ENCODE measurements at places on chromosomes 6 and 20.

DNA sequence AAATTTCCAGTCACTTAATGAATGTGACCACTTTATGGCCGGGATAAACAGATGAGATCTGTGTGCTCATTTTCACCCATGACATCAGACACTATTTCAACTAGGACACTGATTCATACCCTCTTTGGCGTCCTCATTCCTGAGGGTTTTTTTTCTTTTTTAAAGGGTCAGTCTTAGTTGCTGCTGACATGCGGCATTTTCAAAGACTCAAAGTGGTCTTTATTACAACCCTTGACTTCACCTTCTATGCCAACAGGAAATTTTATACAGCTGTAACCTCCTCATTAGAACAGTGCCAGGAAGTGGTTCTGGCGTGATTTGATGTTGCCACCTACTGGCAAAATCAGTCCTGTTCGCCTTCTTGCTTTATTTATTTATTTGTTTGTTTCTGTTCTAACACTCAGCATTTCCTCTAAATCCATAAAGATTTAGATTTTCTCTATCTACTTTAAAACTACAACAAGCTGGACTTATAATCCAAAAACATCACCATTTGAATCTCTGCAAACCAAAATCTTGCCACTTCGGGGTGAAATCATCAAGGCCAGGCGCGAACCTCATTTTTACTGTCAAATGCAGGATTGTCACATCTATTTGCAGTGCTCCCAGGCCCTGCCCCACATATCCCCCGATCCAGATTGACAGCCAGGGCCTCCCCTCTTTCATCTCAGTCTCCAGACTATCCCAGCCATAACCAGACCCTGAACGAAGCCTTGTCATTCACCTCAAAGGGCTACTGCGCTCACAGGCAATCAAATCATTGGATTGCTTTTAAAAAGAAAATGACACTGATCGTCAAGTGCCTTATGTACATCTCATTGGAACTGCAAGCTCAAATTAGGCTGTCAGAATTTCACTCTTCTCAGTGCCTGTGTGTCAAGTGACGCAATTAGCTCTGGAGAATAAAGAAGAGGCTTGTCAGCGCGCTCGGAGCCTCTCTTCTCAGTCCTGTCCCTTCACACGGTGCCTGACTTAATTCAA, 77.5 kb downstream of the C6orf118 start:
- DNase-seq: no peak

- no peak for DNase-seq
These were observed 575.2 kb upstream of the SYNCRIP start for GRCh38 chr6:86217906-86218305.

- no peak for DNase-seq
These were observed 320.0 kb upstream of the FLRT3 start for GRCh38 chr20:14657266-14658005.

DNA sequence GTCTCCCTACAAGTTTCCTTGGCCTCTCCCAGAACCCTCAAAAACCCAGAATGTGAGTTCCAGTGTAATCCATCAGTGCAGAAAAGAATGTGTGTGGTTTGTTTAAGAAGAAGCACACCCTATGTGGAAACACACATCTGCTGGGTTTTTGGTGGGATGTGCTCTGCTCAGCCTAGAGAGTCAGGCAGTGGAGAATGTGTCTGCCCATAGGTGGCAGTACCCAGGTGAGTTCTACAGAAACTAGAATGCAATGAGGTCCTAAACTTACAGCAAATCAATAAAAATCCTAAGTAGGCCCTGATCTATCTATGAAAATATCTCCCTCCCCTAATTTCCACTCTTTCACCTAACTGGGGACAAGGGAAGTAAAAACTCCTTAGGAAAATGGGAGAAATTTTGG, 437.3 kb downstream of the DHX35 start:
- no peak for DNase-seq

- no peak for DNase-seq
These were observed 15.9 kb downstream of the UNC5CL start for GRCh38 chr6:41023114-41023513.

DNA sequence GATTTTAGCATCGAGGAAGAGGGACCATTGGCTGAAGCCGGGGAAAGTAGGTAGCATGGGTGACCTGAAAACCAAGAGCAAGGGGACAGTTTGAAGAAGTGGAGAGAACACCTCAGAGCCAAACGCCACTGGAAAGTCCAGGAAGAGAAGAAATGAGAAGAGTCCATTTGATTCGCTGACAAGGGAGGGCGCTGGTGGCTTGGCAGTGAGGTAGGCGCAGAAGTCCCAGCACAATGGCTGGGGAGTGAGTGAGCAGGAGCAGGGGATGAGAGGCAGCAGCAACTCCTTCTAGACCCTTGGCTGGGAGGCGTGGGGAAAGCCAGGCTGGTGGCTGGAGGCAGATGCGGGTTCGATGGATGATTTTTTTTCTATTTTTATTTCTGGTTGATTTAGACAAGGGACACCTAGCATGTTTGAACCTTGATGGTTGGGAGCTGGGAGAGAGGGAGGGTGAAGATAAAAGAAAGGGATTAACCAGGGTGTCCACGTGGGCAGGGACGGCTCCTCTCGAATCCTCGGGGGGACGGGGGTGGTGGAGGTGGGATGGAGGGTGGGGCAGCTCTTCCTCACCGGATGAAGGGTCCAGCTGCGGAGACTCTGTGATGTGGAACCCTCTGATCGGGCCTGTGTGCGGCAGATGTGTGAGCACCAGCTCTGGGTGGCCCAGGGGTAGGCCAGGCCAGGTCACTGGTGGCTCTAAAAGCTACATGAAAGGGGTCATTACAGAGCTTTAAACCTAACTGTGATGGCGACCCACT, 164.2 kb downstream of the NFATC2 start:
- DNase-seq: no peak

- no peak for DNase-seq
These were observed 31.8 kb downstream of the SAMD3 start for GRCh38 chr6:130190701-130191690.

DNA sequence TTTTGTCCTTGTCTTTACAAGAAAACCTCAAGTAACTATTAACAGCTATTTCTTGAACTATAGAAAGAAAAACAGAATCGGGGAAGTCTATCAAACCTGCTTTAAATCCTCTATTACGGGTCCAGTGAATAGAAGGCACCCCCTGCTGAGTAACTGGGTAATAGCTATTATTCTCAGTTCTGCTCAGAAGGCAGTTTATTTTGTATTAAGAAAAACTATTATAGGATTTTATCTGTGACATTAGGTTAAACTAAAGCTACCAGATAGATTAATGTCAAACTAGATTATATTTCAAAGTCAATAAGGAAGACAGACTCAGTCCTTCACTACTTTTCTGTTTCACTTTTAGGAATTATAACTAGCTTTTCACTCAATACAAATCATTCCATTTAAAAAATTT, 93.7 kb downstream of the DST start:
- no peak for DNase-seq

DNA sequence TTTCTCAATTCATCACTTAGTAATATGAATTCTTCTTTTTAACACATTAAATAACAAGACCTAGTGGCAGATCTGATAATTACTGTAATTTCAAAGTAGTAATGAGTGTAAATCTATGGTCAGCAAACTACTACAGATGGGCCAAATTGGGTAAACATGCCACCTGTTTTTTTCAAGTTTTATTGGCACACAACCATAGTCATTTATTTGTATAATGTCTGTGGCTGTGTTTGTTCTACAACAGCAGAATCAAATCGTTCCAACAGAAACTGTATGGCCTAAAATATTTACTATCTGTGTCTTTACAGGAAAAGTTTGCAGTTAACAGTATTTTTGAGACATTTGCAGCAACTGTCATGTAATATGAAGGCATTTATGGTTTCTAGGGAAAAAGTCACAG, 86.1 kb upstream of the EYA2 start:
- no peak for DNase-seq

GRCh38 chr6:87583822-87584221, 6.0 kb downstream of the RARS2 start:
- DNase-seq: no peak

GRCh38 chr20:34626992-34627391, 49.9 kb downstream of the PIGU start:
- DNase-seq: no peak

DNA sequence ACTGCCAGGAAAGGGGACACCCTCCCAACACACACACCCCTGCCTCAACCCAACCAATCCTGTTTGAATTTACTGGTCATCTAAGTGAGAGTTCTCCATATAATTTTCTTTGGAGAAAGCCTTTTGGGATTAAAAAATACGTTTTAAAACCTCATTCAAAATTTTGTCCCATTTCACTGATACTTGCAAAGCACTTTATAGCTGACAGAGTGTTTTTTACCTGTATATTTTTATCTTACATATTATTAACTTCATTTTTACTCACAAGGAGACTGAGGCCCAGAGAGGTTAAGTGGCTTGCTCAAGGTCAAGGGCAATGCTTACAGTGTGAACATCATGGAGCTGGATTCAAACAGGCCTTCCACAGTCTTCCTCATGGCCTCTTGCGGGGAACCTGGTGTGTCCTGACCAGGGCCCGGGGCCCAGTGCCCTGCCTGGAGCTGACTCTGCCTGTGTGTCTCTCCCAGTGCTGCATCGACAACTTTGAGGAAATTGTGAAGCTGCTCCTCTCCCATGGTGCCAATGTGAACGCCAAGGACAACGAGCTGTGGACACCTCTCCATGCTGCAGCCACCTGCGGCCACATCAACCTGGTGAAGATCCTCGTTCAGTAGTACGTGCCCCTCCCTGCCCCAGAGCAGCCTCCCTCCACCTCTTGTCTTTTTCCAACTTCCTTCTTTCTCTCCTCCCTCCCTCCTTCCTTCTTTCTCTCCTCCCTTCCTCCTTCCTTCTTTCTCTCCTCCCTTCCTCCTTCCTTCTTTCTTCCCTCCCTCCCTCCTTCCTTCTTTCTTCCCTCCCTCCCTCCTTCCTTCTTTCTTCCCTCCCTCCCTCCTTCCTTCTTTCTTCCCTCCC, 30.9 kb upstream of the FAM83D start:
- no peak for DNase-seq

DNA sequence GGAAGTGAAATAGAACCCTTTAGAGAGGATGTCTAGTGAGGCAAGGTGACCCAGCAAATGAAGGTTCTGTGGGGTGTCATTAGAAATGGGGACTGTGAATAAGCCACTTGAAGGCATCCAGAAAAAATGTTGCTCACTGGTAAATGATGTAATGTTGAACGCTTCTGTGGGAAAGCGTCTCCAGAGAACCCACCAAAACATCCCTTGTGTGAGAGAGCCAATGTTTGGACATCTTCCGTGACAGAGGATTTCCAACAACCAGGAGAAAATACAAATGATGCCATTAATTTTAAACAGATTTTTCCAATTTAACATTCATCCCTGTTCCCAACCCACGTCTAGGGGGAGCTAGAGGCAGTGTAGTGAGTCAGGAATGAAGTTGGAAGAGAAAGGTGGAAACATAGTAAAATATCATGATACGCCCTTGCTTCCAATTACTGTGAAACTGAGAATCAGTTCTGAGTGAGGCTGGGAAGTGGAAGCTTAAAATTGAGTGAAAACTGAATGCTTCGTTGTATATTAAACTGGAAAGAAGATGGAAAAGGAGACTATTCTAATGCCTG, 584.2 kb downstream of the CD109 start:
- DNase-seq: no peak

DNA sequence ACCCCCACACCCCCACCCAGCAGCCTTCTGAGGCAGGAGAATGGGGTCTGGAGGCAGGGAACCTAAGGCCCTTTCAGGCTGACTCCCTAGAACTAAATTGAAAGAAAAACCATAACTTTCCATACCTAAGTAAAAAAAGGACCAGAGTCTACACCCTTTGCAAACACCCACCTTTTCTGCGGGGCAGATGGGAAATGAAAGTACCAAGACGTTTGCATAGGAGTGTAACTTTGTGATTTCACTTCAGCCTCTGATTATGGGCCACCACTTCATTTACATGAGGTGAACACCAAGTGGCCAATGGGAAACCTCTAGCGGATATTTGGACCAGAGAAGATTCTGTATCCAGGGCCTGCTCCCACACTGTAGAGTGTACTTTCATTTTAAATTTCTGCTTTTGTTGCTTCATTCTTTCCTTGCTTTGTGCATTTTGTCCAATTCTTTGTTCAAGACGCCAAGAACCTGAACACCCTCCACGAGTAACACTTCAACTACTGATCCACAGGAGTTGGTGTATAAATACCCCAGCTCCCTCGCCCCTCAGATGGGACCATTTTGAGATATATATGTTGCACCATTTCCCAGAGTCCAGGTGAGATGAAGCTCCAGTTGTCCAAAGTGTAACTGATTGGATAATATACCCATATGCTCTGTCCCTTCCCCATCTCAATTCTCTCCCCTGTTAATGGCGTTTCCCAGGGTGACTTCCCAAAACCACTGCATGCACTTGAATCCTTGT, 18.9 kb upstream of the SRSF6 start:
- DNase-seq: no peak

DNA sequence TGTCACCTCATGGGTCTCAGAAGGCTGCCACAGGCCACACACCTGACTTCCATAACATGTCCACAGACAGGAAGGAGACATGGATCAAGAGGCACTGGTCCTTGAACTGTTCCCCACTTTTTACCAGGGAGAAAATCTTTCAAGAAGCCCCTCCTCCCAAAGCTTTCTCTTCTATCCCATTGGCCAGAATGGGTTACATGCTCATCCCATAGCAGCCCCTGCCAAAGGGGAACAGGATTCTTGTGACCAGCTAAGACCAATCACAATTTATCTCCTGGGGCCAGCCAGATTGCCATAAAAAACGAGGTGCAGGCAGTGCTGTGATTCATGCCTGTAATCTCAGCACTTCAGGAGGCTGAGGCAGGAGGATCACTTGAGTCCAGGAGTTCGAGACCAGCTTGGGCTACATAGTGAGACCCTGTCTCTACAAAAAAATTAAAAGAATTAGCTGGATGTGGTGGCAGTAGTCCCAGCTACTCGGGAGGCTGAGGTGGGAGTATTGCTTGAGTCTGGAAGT, 59.4 kb downstream of the TMEM242 start:
- no peak for DNase-seq

GRCh38 chr6:108699290-108700041, 138.7 kb downstream of the FOXO3 start:
- no peak for DNase-seq

- DNase-seq: no peak
These were observed 22.4 kb downstream of the JAG1 start for GRCh38 chr20:10651227-10651990.

GRCh38 chr20:59822291-59823029, 111.0 kb downstream of the SYCP2 start:
- DNase-seq: no peak

- DNase-seq: no peak
These were observed 25.4 kb downstream of the CHRNA4 start for GRCh38 chr20:63335711-63336110.

- no peak for DNase-seq
These were observed 249.2 kb upstream of the PRDM1 start for GRCh38 chr6:105836889-105837288.
